ENCODE measurements at places on chromosomes 13 and 19. TPM values are rescaled to one million over a fixed set of nuclear protein-coding genes. Genes with fewer than 3 reads are reported as not detected.

GRCh38 chr13:19782049-19782726 is 557 bp downstream of the PSPC1 start:
- peak; percentile 77 for DNase-seq

DNA sequence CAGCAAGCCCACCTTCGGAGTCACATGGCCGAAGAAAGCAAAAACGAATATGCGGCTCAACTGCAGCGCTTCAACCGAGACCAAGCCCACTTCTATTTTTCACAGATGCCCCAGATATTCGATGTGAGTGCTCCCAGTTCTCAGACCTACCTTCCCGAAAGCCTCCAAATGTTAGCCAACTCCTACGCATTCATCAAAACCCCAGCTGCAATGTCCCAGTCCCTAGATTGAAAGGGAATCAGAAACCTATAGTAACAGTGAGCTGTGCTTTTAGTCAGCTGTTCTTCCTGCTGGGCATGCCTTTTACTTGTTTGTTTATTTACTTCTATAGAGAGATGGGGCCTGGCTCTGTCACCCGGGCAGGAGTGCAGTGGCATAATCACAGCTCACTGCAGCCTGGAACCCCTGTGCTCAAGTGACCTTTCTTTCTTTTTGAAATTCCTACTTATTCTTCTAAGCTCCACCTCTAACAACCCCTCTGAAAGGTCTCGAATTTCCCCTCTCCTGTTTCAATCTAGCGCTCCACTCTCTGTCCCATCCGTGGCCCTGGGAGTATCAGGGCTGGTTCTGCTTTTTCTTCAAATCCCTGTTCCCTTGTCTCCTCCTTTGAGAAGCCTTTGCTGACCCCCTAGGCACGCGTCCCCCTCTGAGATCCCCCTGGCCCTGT is 4.4 kb downstream of the TRIP10 start:
- DNase-seq = no peak

DNA sequence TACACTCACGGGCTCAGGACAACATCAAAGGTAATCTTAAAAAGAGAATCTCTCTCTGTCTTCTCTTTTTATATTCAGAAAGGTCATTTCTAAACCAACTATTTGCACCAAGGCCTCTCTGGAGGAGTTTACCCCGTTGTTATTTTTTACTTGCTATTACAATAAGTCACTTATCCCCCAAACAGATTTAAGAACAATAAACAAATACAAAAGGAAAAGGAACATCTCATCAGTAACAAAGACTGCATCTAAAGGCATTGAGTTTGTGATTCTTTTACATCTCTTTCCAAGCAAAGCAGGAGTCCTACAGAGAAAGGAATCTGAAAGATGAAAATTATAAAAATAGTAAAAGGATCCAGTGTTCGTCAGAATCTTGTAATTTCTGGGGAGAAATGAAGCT is 75.4 kb downstream of the GGACT start:
- DNase-seq = no peak

Gene CADM4
- 16.4 TPM for total RNA-seq

Gene TMEM145
- total RNA-seq = 4.2 TPM

Gene ZNF227
- total RNA-seq = 8.5 TPM

Gene FBN3
- total RNA-seq = not detected

All from suprapubic skin (tissue), 4 donors.